Bladder microvascular endothelial cell (primary cell): ENCODE measurements at places on chromosomes 5 and 9. TPM values are rescaled to one million over a fixed set of nuclear protein-coding genes. Genes with fewer than 3 reads are reported as not detected.

B4GALT1 gene
- 7.8 and 29.1 TPM in 2 replicates for total RNA-seq

REEP2 gene
- 0.65 and 3.8 TPM in 2 replicates for total RNA-seq

GTF3C5 gene
- total RNA-seq, result 37.4 and 42.8 TPM in 2 replicates

ECSCR gene
- total RNA-seq, result 281 and 350 TPM in 2 replicates

PCDHA7 gene
- total RNA-seq, result under 0.01 and 0.06 TPM in 2 replicates

GLRA1 gene
- total RNA-seq, result not detected in 2 replicates

TAF11L5 gene
- total RNA-seq, result not detected in 2 replicates
